A673 (cell line): ENCODE measurements at places on chromosomes 3 and 15.

DNA sequence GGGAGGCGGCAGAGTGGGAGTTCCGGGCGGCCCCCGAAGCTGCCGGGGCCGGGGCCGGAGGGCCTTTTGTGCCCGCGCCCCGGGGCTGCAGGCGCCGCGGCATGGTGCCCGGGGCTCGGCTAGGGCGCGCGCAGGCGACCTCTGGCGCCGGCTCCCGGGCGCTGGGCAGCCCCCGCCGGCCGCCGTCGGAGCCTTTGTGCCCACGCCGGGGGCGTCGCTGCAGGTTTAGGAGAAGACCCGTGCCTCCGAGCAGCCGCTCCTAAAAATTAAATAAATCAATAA, 299 bp downstream of the PAQR9 start:
- DNase-seq = peak; percentile 4

DNA sequence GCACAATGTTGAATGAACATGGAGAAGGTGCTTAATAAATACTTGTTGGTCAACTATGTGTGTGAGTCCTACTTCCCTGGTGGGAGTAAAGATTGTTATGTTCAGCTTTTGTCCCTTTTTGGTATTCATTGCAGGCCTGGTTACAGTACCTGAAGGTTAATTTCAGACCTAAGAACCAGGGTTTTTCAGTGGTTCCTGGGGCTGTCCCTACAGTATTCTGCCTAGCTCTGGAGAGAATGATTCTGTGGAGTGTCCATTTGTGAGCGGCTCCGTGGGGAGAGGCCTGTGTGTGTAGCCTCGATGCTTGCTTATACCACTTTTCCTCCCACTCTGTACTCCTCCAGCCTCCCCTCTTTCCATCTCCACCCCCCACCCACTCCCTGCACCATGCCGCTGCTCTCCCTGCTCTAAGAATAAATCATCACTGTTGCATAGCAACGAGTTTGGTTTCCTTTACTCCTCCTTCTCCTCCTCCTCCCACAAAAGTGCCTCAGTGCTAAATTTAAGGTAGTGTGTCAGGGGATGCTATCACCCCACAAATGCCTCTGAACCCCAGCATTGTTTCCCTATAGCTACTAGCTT, 150.6 kb upstream of the ROPN1 start:
- DNase-seq = no peak

- no peak for DNase-seq
Measured at GRCh38 chr15:29356786-29357185, 87.2 kb upstream of the NSMCE3 start.

- no peak for DNase-seq
Measured at GRCh38 chr15:90813796-90814190, 54.6 kb upstream of the FURIN start.

GRCh38 chr15:62599791-62600777, 435.0 kb upstream of the C2CD4B start:
- no peak for DNase-seq

- no peak for DNase-seq
Measured at GRCh38 chr3:150124142-150124541, 153.4 kb upstream of the PFN2 start.

GRCh38 chr3:143973259-143974021, 1.8 kb downstream of the DIPK2A start:
- DNase-seq = peak; percentile 90

DNA sequence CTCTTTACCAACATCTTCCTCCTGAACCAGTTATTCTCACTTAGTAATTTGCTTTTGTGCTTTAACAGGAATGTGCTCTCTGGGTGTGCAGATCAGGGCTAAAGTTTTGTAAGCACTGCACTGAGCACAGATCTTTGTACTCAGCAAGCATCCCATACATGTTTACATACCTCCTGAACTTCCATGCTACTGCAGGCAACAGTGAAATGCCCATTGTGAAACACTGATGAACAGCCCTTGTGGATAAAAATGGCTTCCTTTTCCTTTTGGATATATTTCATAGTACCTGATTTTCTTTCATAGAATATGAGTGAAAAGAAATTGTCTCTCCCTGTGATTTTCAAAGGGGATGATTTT, 855.9 kb downstream of the MCTP2 start:
- DNase-seq = no peak

- no peak for DNase-seq
Measured at GRCh38 chr3:177529716-177530335, 332.5 kb upstream of the TBL1XR1 start.

DNA sequence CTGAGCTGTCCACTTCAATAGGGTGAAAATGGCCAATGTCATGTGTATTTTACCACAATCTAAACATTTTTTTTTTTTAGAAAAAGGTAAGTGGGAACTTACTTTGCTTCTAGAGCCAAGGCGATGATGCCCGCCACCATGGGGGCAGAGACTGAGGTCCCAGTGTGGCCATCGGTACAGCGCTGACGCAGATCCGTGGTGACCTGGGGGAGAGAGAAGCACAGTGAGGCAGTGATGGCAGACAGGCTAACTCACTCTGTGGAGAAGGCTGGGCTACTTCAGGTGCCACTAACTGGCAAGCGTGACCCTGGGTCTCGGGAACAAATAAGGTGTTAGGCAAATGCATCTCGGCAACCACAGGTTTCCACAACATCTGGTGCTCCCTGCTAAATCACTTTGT, 94.3 kb upstream of the SNRPA1 start:
- DNase-seq = no peak

DNA sequence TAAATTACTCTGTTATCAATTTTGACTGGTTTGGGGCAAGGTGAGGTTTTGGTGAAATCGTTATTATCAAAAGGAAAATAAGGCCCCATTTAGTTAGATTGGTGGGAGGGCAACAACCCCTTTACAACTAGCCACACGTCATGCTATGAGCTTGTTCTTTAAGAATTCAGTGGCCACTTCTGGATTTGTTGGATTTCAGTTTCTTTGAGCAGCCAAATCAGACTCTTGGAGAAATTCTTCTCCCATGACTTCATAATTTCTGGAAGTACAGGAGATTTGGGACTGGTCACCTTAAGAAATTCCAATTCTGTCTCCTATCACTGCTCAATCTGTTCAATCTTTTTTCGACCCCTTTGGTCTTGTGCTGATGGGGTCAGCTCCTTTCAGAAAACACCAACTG, 14.8 kb upstream of the WNT5A start:
- DNase-seq = no peak

GRCh38 chr3:196063456-196063855, 18.4 kb downstream of the TFRC start:
- no peak for DNase-seq

DNA sequence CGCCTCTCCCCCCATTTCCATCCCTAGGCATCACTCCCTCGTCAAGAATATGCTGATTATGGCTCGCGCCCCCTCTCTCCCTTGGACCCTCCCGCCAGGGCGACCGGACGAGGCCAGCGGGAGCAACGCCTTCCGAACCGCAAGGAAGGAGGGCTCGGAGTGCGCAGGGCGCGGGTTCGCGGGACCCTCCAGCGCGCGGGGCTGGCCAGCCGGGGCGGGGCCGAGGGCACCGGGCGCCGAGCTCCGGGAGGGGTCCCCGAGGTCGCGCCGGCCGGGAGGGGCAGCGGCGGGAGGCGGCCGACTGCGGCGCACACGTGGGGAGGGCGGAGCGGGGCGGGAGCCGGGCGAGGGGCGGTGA, 483 bp downstream of the EHD4 start:
- no peak for DNase-seq

DNA sequence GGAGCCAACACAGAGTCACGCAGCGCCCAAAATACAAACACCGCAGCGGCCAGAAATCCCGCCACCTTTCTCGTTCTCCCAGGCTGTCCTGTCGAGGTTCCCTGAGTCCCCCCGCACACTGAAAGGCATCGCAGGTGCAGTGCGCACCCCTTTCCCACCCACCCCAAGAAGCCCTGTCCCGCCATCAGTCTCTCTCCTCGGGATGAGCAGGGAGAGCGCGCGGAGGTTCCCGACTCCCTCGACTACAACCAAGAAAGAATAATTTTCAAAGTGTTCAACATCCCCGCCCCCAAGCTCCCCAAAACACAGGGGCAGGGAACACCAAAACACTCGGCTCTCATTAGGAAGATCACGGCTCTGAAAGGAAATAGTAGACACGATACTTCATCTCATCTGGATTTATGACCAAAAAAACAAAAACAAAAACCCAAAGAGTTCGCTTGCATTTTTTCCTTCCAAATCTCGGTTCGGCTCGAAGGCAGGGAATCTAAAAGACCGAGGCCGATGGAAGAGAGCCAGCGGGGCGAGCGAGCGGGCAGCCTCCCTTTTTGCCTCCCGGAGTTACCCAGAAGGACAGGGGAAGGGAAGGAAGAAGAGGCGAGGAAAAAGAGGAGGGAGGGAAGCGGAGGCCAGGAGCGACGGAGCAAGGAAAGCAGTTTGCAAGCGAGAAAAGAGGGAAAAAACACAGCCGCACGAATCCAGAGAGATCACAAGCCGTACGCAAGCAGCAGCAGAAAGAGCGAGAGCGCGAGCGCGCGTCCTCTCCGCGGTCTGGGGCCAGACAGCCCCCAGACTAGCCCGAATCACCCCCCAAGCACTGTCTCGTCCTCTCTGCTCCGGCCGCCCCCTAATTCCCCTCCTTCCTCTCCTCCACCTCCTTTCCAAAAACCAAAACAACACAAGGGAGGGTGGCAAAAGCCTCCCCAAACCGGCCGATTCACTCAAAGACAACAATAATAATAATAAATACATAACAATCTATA, 808 bp downstream of the BCL6 start:
- peak; percentile 48 for DNase-seq

DNA sequence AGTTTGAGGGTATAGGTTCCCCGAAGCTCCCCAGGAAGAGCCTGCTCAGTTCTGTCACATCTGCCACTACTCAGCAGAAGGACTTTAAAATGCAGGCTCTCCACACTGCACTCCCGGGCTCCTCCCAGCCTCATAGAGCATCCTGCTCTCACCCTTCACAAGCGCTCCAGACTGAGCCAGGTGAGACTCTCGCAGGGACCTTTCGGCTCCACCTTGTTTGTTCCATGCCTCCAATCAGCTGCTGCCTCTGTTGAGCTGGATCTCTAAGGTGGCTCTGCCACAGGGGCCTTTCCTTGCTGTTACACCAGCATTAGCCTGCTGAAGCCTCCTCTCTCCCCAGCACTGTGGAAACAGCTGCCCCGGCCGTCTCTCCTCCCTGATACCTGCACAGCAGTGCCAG, 56.1 kb downstream of the SLCO3A1 start:
- no peak for DNase-seq

DNA sequence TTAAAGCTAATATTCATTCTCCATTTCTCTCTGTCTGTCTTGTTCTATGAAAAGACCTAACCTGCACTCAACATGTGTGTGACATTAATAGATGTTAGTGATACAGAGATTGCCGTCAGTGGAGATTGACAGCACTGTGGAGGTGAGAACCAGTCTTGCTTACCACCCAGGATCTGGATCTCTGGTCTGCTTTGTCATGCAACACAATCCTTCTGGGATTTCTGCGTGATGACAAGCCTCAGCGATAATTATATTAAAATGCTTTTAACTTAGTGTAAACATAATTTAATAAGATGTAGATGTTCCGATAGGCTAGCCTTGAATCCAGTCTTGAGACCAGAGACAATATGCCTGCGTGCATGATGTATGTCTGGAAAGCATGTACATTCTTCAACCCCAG, 262.0 kb upstream of the ZNF717 start:
- no peak for DNase-seq

GRCh38 chr15:67130166-67130565, 64.8 kb downstream of the SMAD3 start:
- no peak for DNase-seq

DNA sequence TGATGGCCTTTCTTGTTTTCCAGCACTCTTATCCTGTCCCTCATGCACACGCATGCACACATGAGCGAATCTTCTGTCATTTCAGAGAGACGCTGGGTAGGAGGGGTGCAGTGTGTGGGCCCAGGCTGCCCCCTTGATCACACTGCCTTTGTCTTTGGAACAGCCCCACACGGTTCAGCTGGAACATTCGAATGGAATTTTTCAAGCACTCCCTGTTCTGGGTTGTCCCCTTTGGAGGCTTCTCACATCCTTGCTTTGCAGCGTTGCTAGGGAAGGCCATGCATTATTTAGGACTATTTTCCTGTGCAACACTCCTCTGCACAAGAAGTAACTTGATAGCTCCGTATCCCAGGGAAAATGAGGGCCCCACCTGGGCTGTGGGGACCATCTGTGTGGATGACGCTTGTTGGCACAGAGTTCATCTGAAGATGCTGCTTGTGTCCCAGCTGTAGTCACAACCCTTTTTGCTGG, 78.4 kb downstream of the SPSB4 start:
- DNase-seq = no peak

GRCh38 chr3:19596408-19596807, 337.6 kb downstream of the EFHB start:
- DNase-seq = no peak

GRCh38 chr15:27674826-27675225, 424.3 kb downstream of the OCA2 start:
- DNase-seq = no peak

GRCh38 chr3:5543047-5543446, 355.5 kb downstream of the EDEM1 start:
- DNase-seq = no peak

DNA sequence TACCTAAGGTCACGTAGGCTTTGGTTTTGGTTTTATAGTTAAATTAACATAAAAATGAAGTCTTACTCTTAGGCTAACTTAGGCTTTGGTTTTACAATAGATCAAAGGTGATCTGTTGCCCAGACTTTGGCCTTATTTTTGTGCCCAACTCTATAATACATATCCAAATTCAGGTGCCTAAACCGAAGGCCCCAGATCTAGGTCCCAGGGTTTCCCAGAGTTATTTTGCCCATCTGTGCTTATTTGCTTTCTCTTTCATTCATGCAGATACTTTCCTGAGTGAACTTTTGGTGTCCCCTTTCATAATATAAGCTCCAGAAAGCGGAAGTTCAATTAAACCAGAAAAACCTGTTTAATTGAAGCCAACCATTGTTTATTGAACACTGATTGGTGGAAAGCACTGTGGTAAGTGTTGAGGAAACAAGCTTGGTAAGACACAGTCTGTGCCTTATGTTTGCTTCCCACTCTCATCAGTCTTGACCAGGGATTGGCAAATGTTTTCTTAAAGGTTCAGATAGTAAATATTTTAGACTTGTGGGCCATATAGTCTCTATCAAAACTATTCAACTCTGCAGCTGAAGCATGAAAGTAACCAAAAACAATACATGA, 209.7 kb downstream of the WDR72 start:
- no peak for DNase-seq

GRCh38 chr3:124288996-124289395, 297.1 kb upstream of the ROPN1 start:
- no peak for DNase-seq

GRCh38 chr15:73724212-73724611, 28.9 kb downstream of the INSYN1 start:
- no peak for DNase-seq

DNA sequence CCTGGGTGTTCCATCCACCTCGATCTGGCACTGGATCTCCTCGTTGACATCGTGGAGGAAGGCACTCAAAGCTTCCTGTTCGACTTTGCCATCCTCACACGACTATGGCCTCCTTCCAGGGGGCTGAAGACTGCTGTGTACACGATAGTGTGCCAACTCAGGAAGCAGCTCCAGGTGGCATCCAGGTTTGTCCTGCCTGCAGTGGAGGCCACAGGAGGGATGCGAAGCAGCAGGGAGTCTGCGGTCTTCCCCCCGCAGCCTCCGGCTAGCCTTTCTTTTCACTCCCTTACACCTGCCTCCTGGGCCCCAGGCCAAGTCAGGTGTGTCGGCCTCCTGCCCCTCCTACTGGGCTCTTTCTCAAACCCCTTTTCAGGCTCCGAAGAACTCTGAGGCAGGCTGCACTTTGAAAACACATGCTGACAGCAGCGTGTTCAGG, 32.2 kb downstream of the SYNM start:
- DNase-seq = no peak

- peak; percentile 72 for DNase-seq
Measured at GRCh38 chr3:8987645-8988383, 24.5 kb upstream of the RAD18 start.

- DNase-seq = no peak
Measured at GRCh38 chr3:65953301-65953812, 85.4 kb downstream of the MAGI1 start.
